ENCODE measurements at places on chromosomes 4 and X.

DNA sequence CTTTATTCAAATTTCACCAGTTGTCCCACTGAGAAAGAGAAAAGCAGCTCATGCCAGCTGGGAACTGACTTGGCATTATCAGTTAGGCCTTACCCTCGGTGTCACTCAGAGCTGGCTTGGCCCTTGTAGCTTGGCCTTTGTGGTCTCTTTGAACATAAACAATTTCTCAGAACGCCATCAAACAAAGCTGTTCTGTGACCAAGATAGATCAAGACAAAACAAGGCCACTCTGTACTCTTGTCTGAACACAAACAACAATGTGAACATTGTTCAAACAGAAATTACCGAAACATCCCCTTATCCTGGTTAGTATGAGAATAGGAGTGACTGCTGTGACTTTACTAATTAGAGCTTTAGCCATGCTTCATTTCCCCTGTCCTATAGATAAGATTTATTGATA lies 57.2 kb downstream of the DIPK2B start:
- no peak for DNase-seq

GRCh38 chrX:19585332-19586082 lies 70.2 kb upstream of the MAP3K15 start:
- no peak for DNase-seq

- DNase-seq: no peak
Measured at GRCh38 chrX:71212536-71212935, 10.5 kb upstream of the GJB1 start.

GRCh38 chrX:16765594-16765993 lies 20.7 kb upstream of the TXLNG start:
- no peak for DNase-seq

GRCh38 chrX:2823795-2824386 lies 4.8 kb upstream of the GYG2 start:
- no peak for DNase-seq

DNA sequence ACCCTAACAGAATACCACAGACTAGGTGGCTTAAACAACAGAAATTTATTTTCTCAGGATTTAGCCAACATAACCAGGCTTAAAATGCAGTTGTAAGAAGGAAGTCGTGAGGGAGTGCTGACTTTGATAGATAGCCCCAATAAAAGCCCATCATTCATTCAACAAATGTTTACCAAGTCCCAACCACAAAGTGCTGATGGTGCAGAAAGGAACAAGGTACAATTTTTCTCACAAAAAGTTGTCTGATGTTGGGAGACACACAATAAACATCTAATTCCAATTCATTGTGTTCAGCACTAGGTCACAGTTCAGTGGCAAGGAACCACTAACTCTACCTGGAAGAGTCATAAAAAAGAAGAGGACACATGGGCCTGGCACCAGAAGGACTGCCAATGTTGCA lies 42.2 kb downstream of the AKAP4 start:
- no peak for DNase-seq
